GM23248 (cell line): ENCODE measurements at places on chromosomes 3 and 15. TPM values are rescaled to one million over a fixed set of nuclear protein-coding genes. Genes with fewer than 3 reads are reported as not detected.

TMEM108 gene
- polyA plus RNA-seq, result not detected in 2 replicates

- peak; percentile 13 for DNase-seq
- H3K4me1 ChIP-seq, result 0 out of 2 replicates have a peak, but pooled peaks cover 7% of the 10 kb centered on the region
- H3K4me3 ChIP-seq, result no peak overlapping the region
- no peaks in the 10 kb centered on the region for H3K36me3 ChIP-seq
- H3K27ac ChIP-seq, result no peak overlapping the region
- no peaks in the 10 kb centered on the region for H3K27me3 ChIP-seq
These were observed 89.7 kb downstream of the TRIM42 start for GRCh38 chr3:140767566-140767965.

SAMMSON gene
- not detected in 2 replicates for polyA plus RNA-seq

- H3K36me3 ChIP-seq, result peaks cover 6% of the 10 kb centered on the region; the same call in 1 of the 2 replicates
- H3K4me1 ChIP-seq, result no peaks in the 10 kb centered on the region
- no peak for DNase-seq
- H3K27ac ChIP-seq, result no peak overlapping the region
- H3K27me3 ChIP-seq, result no peaks in the 10 kb centered on the region
These were observed 7.1 kb downstream of the LRRK1 start for GRCh38 chr15:100926258-100926657.

DNA sequence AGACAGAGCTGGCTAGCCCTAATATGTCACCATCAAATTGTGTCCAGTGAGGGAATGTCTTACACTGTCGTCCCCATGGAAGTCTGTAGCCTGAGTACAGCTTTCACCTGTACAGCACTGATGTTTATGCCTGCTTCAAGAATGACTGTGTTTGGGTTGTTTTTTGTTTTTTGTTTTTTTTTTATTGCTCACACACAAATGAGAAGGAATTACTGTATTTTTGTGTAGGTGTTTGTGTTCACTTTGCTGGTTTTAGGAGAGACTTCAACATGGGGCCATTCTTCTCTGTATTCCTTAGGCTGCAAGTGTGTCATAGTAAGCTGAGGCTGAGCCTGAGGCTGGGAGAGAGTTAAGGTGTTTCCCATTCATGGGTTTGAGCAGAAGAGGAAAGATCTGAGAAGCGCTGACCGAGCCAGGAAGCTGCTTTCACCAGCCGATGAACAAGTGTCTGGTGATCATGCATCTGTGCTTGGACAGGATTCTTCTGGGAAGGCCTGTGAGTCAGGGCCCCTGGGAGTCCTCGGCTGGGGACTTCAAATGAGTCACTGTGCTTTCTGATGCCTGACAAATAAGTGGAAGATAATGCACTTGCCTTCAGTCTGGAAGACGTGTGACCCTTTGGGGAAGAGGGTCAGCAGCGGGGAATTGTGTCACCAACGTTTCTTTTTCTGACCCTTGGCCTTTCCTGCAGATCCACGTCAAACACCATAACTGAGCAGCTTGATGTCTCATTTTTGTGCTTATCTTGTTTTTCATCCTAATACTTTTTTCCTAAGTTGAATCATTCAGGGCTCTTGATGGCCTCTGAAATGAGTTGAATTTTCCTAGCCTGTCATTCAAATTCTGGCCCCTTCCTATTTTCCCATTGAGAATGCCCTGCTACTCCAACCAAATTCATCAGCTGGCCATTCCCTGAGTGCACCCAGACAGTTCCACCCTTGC is 36.7 kb upstream of the ZBTB38 start:
- no peaks in the 10 kb centered on the region for H3K27me3 ChIP-seq
- peak overlapping the region; percentile 71 for H3K27ac ChIP-seq
- peaks cover 41% of the 10 kb centered on the region for H3K4me1 ChIP-seq

DNA sequence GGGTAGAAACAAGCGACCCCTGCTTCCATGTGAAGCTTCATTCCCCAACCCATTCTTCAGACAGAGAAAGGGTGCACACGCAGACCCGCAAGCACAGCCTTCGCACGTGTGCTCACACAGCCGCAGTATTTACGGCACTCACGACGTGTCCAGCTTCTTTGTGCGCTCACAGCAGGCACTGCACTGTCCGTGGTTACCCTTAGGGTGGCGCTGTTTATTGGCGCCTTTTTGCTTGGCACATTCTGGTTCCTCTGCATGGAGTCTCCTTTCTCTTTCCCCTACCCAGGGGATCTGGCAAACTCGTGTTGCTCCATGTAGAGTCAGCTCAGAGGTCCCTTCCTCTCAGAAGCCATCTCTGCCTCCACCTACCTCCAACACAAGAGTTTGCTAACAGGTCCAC is 115.1 kb downstream of the SLCO3A1 start:
- no peaks in the 10 kb centered on the region for H3K36me3 ChIP-seq
- no peak overlapping the region for H3K4me3 ChIP-seq
- no peaks in the 10 kb centered on the region for H3K27me3 ChIP-seq
- DNase-seq, result no peak

DNA sequence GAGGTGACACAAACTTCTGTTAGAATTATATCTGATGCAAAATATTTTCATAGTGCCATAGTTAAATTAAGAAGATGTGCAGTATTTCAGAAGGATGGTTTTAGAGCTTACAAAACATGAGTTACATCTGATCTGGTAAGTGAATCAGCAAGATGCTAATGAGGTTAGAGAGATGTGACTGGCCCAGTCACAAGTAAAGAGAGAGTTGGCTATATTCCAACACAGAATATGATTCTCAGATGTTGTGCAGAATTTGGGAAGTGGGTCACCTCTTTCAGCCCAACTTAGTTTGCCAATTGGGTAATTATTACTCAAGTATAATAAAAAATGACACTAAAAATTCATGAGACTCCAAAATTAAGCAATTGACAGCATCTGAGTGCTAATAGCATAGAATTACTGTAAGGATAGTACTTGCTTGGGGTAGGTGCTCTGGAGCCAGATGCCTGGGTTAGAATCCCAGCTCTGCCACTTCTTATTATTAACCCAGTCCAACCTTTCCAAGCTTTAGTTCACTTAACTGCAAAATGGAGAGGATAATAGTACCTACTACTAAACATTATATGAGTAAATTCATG is 30.8 kb downstream of the P2RY1 start:
- H3K36me3 ChIP-seq, result no peaks in the 10 kb centered on the region
- H3K4me3 ChIP-seq, result no peak overlapping the region
- no peaks in the 10 kb centered on the region for H3K27me3 ChIP-seq
- DNase-seq, result peak; percentile 0

RTP3 gene
- not detected in 2 replicates for polyA plus RNA-seq

DNA sequence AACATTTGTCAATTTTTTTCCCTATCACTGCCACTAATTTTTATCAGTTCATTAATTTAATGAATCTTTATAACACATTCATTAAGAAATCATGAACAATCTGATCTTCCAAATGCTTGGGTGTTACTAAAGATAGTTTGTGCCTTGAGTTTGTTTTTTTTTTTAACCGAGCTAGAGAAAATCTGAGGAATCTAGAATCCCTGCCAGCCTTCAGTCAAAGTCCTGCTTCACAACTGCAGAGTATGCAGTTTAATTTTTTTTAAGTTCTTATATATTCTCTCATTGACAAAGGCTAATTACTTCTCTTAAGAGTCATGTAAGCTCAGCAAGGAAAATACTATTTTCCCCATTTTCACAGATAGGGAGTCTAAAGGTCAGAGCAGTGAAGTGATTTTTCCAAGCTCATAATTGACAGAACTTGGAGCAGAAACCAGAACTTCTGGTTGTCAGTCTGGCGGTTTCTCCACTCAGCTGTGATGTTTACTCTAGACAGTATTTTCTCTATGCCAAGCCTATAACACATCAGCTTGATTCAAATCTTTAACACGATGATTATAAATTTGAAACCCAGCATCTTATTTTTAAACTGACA is 55.7 kb downstream of the TNIK start:
- H3K27me3 ChIP-seq, result no peaks in the 10 kb centered on the region
- H3K4me1 ChIP-seq, result peaks cover 10% of the 10 kb centered on the region
- DNase-seq, result no peak
- H3K4me3 ChIP-seq, result no peak overlapping the region

- peaks cover 8% of the 10 kb centered on the region for H3K36me3 ChIP-seq
- peak overlapping the region; percentile 88 for H3K27ac ChIP-seq
- peak; percentile 95 for DNase-seq
These were observed 27.3 kb downstream of the LARP6 start for GRCh38 chr15:70826634-70827033.
